Activated naive CD8-positive, alpha-beta T cell treated with anti-CD3 and anti-CD28 coated beads, Interleukin-2, amount 10 ng/mL, durations not matched to agents 7 days and 5 days (primary cell): ENCODE measurements at places on chromosomes 6 and 20. TPM values are rescaled to one million over a fixed set of nuclear protein-coding genes. Genes with fewer than 3 reads are reported as not detected.

- H3K4me3 ChIP-seq = peak overlapping the region; percentile 92
- H3K36me3 ChIP-seq = peaks cover 20% of the 10 kb centered on the region
Measured at GRCh38 chr20:50193836-50194421, 3.3 kb downstream of the CEBPB start.

GRCh38 chr20:1263853-1264252 lies 2.2 kb upstream of the SNPH start:
- H3K27me3 ChIP-seq = peaks cover 7% of the 10 kb centered on the region
- DNase-seq = no peak
- H3K36me3 ChIP-seq = peaks cover 4% of the 10 kb centered on the region
- H3K4me1 ChIP-seq = peaks cover 21% of the 10 kb centered on the region
- H3K27ac ChIP-seq = no peak overlapping the region

DNA sequence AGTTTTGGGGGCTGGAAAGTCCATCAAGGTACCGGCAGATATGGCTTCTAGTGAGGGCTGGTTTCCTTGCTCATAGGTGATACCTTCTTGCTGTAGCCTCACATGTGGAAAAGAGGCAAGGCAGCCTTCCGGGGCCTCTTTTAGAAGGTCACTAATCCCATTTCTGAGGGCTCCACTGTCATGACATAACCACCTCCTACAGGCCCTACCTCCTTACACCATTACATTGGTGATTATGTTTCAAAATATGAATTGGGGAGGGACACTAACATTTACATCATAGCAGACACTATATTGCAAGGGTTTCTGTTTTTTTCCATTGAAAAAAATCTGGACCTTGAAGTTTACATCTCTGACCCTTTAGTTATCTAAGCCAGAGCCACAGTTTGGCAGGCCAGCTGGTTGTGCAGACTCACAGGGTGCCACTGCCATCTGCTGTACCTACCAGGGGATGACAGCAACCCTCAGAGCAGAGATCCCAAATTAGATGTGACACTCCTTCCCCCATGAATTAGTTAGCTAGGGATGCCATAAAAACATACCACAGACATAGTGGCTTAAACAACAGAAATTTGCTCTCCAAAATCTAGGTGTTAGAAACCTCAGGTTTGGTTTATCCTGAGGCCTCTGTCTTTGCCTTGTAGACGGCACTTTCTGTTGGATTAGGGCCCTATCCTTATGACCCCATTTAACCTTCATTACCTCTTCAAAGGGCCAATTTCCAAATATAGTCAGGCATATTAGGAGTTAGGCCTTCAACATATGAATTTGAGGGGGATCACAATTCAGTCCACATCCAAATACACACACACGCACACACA lies 166.4 kb upstream of the RNF217 start:
- DNase-seq = no peak
- no peak overlapping the region for H3K4me3 ChIP-seq
- no peak overlapping the region for H3K27ac ChIP-seq
- no peaks in the 10 kb centered on the region for H3K27me3 ChIP-seq
- no peaks in the 10 kb centered on the region for H3K36me3 ChIP-seq
- H3K4me1 ChIP-seq = no peaks in the 10 kb centered on the region

GRCh38 chr20:60808003-60808672 lies 443.9 kb upstream of the CDH4 start:
- H3K36me3 ChIP-seq = no peaks in the 10 kb centered on the region
- no peak overlapping the region for H3K4me3 ChIP-seq
- DNase-seq = no peak
- H3K27ac ChIP-seq = no peak overlapping the region
- H3K27me3 ChIP-seq = no peaks in the 10 kb centered on the region

Gene VSX1
- total RNA-seq = not detected

- H3K27ac ChIP-seq = no peak within 1 kb of the TSS
- DNase-seq = peak; percentile 37
- H3K4me1 ChIP-seq = peaks cover 4% of the 10 kb centered on the region
- peak within 1 kb of the TSS; percentile 56 for H3K4me3 ChIP-seq
Measured at GRCh38 chr6:83853178-83854000, at the start of gene RIPPLY2. Gene RIPPLY2, plus strand, starts transcription at chr6:83853360. Its CDS starts 57 bp downstream, at chr6:83853417.

Gene MTFR2
- 15.0 TPM for total RNA-seq

Gene ADGB
- not detected for total RNA-seq

DNA sequence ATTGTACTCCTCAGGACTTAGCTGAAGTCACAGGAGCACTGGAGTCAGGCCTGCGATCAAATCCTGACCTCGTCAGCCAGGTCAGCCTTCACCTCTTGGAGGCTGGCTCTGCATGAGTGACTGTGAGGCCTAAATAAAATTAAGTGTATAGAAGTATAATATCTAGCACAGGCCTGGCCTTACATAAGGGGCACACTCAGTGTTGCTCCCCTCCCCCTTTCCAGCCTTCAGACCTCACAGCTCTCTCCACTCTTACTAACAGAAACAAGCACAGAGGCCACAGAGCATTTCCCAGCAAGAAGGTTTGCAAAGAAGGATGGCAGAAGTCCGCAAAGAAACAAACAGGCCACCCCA lies 84.8 kb downstream of the TRERF1 start:
- H3K27ac ChIP-seq = peak overlapping the region; percentile 81
- H3K36me3 ChIP-seq = peaks cover 34% of the 10 kb centered on the region
- no peaks in the 10 kb centered on the region for H3K27me3 ChIP-seq
- H3K4me3 ChIP-seq = peak overlapping the region; percentile 77

DNA sequence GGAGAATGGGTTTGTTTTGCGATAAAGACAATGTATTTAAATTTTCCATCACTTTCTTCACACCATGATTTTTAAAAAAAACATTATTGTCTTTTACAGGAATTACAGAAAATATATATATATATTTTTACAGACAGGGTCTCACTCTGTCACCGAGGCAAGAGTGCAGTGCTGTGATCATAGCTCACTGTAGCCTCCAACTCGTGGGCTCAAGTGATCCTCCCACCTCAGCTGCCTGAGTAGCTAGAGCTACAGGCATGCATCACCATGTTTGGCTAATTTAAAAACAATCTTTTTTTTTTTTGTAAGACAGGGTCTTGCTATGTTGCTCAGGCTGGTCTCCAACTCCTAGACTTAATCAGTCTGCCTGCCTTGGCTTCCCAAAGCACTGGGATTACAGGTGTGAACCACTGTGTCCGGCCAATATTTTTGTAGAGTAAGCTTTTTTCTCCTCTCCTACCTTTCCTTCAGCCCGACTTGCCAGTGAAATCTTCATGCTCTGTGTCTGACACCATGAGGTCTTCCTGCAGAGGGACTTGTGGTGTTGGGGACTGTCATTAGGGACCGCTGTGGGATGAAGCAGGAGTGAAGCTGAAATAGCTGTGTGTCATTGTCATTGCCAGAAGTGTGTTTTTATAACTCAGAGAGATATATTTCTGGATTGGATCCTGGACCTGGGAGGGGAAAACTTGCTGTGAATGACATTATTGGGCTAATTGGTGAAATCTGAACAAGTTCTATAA lies 13.2 kb downstream of the DSP start:
- H3K27me3 ChIP-seq = peaks cover 42% of the 10 kb centered on the region
- no peak overlapping the region for H3K27ac ChIP-seq
- DNase-seq = no peak
- H3K36me3 ChIP-seq = no peaks in the 10 kb centered on the region
- no peak overlapping the region for H3K4me3 ChIP-seq

Gene MYH7B
- 0.20 TPM for total RNA-seq

GRCh38 chr6:100946021-100946540 lies 65.0 kb upstream of the ASCC3 start:
- H3K36me3 ChIP-seq = no peaks in the 10 kb centered on the region
- no peak overlapping the region for H3K27ac ChIP-seq
- H3K4me3 ChIP-seq = no peak overlapping the region
- DNase-seq = no peak
- H3K27me3 ChIP-seq = peaks cover 2% of the 10 kb centered on the region

- no peaks in the 10 kb centered on the region for H3K36me3 ChIP-seq
- no peak overlapping the region for H3K4me3 ChIP-seq
- no peak overlapping the region for H3K27ac ChIP-seq
- H3K4me1 ChIP-seq = no peaks in the 10 kb centered on the region
Measured at GRCh38 chr6:151862461-151862860, 55.0 kb downstream of the ESR1 start.

GRCh38 chr6:37540390-37540789 lies 40.7 kb upstream of the CCDC167 start:
- H3K36me3 ChIP-seq = no peaks in the 10 kb centered on the region
- no peak for DNase-seq
- no peak overlapping the region for H3K4me3 ChIP-seq
- peaks cover 6% of the 10 kb centered on the region for H3K4me1 ChIP-seq

- no peaks in the 10 kb centered on the region for H3K36me3 ChIP-seq
- DNase-seq = no peak
- H3K27ac ChIP-seq = no peak overlapping the region
- no peaks in the 10 kb centered on the region for H3K27me3 ChIP-seq
Measured at GRCh38 chr6:48611332-48611731, 500.3 kb upstream of the PTCHD4 start.

DNA sequence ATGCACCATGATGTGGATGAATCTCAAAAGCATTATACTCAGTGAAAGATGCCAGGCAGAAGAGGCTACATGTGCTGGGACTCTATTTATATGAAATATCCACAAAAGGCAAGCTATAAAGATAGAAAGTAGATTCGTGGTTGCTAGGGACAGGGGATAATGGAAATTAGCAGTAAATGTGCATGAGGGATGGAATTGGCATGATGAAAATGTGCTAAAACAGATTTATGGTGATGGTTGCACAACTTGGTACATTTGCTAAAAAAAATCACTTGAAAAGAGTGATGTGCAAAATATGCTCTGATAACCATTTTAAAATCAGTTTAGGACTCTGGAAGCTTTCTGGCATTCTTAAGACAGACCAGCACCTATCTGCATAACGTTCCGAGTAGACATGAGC lies 61.6 kb downstream of the ALDH8A1 start:
- no peaks in the 10 kb centered on the region for H3K4me1 ChIP-seq
- H3K4me3 ChIP-seq = no peak overlapping the region
- DNase-seq = no peak
- H3K36me3 ChIP-seq = no peaks in the 10 kb centered on the region
- no peak overlapping the region for H3K27ac ChIP-seq

DNA sequence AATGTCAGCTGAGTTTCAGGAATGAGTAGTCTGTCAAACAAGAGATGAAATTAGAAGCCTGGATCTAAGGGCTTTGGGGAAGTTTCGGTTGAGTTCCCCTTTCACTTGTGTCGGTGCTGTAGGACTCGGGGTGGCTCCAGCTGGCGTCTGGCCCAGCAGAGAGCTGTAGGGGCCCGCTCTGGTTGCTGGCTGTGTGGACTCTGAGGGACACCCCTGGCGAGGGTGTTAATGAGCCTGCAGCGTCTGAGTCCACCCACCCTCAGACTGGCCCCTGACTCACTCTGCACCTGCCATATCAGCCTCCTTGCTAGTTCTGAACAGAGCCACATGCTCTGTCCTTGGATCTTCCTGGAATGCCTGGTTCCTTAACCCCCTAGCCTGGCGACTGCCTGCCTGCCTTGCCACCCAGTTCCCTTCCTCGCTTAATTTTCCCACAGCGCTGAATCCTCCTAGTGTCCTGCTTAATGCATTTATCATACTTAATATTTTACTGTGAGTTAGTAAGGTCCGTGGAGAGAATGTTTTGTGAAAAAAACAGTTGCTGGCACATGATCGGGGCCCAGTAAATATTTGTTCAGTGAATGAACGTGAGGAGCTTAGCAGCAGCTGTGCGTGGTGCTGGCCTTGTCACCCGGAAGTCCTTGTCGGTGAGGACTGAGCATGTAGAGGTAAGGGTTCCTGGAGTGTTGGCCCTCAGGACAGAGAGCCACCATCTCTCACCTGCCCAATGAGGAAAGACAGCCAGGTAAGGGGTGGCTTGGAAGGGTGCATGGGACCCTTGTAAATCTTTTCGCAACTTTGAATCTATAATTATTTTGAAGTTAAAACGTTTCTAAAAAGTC lies 1.6 kb downstream of the DNAJC5 start:
- H3K4me3 ChIP-seq = peak overlapping the region; percentile 92
- no peak for DNase-seq
- peaks cover 19% of the 10 kb centered on the region for H3K36me3 ChIP-seq
- peak overlapping the region; percentile 93 for H3K27ac ChIP-seq
- no peaks in the 10 kb centered on the region for H3K27me3 ChIP-seq

Gene FOXQ1
- total RNA-seq = not detected

DNA sequence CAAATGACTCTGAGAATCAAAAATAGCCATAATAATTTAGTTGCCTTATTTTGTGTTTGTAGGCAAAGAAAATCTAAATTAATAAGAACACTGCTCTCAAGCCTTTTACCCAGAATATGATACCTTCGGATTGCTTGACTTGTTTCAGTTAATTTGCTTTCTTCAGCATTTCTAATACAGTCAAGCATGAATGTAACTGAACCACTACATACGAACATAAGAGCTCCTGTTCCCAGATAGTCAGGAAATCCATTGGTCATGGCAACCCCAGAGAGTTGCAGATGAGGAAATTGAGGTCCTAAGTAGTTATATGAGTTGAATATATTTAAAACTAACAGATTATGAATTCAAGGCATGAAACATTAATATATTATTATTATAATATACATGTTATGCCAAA lies 2.9 kb downstream of the FRK start:
- DNase-seq = no peak
- no peaks in the 10 kb centered on the region for H3K36me3 ChIP-seq
- H3K4me1 ChIP-seq = no peaks in the 10 kb centered on the region
- H3K27me3 ChIP-seq = peaks cover 13% of the 10 kb centered on the region

GRCh38 chr6:24549674-24550353 lies 55.0 kb downstream of the ALDH5A1 start:
- no peak overlapping the region for H3K27ac ChIP-seq
- no peak for DNase-seq
- no peaks in the 10 kb centered on the region for H3K36me3 ChIP-seq
- H3K4me1 ChIP-seq = peaks cover 6% of the 10 kb centered on the region
- peaks cover 27% of the 10 kb centered on the region for H3K27me3 ChIP-seq

DNA sequence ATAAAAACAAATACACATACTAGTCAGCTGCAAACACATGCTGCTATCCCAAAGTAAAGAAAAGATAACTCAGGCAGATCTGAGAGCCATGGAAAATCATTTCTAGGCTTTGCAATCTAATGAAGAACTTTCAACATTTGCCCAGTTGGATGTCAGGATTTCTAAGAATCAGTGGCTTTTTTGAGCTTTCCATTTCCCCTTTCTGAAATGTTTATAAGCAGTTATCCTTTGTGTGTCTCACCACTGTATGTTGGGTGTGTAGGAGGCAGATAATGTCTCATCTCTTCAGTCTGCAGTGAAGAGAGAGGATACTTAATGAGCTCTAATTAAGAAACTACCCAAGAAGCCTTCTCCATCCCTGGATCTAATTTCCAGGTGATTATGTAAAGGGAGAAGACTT lies 43.6 kb downstream of the RGS17 start:
- H3K27me3 ChIP-seq = no peaks in the 10 kb centered on the region
- no peaks in the 10 kb centered on the region for H3K4me1 ChIP-seq
- DNase-seq = no peak
- no peak overlapping the region for H3K4me3 ChIP-seq

DNA sequence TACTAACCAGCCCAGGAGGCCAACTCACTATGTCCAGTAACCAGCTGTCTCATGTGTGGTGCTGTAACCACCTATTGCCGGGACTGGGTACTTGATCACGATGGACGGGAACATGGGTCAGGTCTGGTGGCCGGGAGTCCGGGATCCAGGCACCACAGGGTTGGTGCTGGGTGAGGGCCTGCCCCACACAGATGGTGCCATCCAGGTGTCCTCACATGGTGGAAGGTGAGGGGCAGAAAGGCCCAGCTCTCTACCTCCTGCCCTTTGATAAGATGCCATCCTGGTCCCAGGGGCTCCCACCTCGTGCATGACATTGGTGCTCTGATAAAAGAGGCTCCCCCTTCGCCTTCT lies 116.3 kb downstream of the TAF4 start:
- H3K4me1 ChIP-seq = no peaks in the 10 kb centered on the region
- no peak for DNase-seq
- no peak overlapping the region for H3K27ac ChIP-seq
- peaks cover 4% of the 10 kb centered on the region for H3K27me3 ChIP-seq
